ENCODE measurements at places on chromosomes 2 and 18. TPM values are rescaled to one million over a fixed set of nuclear protein-coding genes. Genes with fewer than 3 reads are reported as not detected.

C2orf15 gene
- total RNA-seq = not detected

GRCh38 chr2:7146151-7146550, 228.9 kb downstream of the RNF144A start:
- H3K36me3 ChIP-seq = no peaks in the 10 kb centered on the region
- no peak overlapping the region for H3K27ac ChIP-seq
- DNase-seq = no peak
- no peaks in the 10 kb centered on the region for H3K27me3 ChIP-seq
- H3K4me3 ChIP-seq = no peak overlapping the region
- H3K4me1 ChIP-seq = no peaks in the 10 kb centered on the region

DNA sequence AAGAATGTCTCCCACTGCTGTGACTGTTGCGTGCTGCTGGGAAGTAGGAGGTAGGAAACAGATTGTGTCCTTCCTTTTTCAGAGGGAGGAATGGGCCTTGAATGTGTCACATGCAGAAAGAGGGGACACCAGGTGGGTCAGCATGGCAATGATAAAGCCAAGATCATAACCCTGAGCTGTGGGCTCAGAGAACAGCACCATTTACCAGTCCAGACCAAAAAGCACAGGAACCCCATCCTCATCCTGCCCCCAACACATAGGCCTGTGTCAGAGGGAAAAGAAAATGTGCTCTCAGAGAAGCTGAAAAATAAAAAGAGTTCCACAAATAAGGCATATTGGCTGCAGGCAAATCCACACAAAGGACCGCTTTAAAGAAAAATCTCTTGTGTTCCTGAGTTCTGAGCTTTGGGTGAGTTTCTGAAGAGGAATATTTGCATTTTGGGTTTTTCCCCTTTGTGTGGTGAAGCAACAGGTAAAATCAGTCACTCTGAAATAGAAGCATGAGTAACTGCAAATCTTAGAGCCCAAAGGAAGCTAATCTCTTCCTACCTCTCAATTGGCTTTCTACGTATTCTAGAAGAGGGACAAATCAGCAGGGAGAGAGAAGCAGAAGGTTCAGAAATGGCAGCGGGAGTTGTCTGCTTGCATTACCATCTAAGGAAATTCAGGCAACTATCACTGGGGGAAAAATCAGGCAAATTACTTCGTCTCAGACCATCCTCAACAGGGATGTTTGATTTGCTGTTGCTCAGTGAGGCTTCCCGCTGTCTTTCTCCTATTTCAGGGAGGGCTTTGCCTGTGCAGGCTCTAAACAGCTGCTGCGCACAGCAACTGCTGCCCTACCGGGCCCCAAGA, 106.8 kb downstream of the BCL11A start:
- no peaks in the 10 kb centered on the region for H3K27me3 ChIP-seq
- H3K36me3 ChIP-seq = no peaks in the 10 kb centered on the region
- no peak overlapping the region for H3K4me3 ChIP-seq
- H3K27ac ChIP-seq = no peak overlapping the region
- no peaks in the 10 kb centered on the region for H3K4me1 ChIP-seq
- no peak for DNase-seq

DNA sequence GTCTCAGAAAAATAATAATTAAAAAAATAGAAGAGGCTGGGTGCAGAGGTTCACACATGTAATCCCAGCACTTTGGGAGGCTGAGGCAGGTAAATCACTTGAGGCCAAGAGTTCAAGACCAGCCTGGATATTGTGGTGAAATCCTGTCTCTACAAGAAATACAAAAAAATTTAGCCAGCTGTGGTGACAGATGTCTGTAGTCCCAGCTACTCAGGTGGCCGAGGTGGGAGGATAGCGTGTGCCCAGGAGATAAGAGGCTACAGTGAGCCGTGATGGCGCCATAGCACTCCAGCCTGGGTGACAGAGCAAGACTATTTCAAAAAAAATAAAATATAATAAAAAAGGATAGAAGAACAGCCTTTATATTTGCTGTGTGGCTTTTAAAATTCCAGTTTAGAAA, 35.9 kb downstream of the SMC6 start:
- no peaks in the 10 kb centered on the region for H3K4me1 ChIP-seq
- no peak overlapping the region for H3K27ac ChIP-seq
- peaks cover 22% of the 10 kb centered on the region for H3K36me3 ChIP-seq
- H3K4me3 ChIP-seq = no peak overlapping the region
- DNase-seq = no peak

LAPTM4A gene
- 238 TPM for total RNA-seq

DNA sequence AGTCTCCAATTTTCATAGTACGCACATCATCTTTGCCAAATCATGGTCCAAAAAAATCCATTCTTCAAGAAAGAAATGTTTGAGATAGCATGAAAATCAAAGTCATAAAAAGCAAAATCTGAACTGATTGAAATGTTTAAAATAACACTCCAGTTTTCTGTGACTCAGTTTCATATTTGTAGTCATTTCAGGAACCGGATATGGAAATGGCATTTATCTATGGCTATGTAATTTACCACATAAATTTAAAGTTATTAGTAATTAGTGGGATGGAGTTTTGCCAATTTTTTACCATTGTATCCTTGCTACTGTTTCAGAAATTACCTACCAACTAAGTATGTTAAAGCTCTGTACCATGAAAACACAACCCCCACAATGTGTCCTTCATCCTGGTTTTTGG, 456.6 kb upstream of the ACVR2A start:
- no peaks in the 10 kb centered on the region for H3K36me3 ChIP-seq
- no peak for DNase-seq
- H3K4me1 ChIP-seq = peaks cover 12% of the 10 kb centered on the region
- H3K27ac ChIP-seq = no peak overlapping the region

GRCh38 chr18:68764016-68764415, 33.9 kb upstream of the CCDC102B start:
- H3K27me3 ChIP-seq = no peaks in the 10 kb centered on the region
- H3K4me1 ChIP-seq = no peaks in the 10 kb centered on the region
- DNase-seq = no peak
- no peak overlapping the region for H3K27ac ChIP-seq
- no peaks in the 10 kb centered on the region for H3K36me3 ChIP-seq

DNA sequence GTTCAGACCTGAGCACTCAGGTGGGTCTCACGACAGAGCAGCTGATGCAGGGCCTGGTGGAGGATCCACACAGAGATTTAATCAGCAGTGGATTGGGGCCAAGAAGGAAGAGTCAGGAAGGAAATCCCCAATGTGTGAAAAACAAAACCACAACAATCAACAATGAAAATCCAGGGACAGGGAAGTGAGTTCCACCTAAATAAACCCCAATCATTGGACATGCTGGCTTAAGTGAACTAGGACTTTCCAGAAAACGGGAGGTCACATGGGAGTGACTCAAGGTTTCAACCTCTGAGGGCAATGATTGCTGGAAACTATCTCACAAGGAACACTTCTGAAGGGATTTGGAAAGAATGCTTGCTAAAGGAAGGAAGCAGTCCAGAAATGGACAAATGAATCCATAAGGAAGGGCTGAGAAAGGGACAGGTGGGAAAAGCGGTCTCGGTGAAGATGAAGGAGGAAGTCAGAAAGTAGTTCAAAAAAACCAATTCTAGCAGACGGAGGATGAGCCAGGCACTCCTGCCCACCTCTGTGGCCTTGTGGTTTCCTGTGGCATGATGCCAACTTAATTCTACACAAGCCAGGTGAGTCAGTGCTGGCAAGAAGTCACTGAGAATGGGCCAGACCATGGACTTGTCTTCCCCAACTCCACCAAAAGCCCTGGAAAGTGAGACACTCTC, 15.4 kb upstream of the XDH start:
- H3K27ac ChIP-seq = no peak overlapping the region
- no peaks in the 10 kb centered on the region for H3K27me3 ChIP-seq
- H3K36me3 ChIP-seq = no peaks in the 10 kb centered on the region
- DNase-seq = no peak
- H3K4me1 ChIP-seq = no peaks in the 10 kb centered on the region
- no peak overlapping the region for H3K4me3 ChIP-seq

DNA sequence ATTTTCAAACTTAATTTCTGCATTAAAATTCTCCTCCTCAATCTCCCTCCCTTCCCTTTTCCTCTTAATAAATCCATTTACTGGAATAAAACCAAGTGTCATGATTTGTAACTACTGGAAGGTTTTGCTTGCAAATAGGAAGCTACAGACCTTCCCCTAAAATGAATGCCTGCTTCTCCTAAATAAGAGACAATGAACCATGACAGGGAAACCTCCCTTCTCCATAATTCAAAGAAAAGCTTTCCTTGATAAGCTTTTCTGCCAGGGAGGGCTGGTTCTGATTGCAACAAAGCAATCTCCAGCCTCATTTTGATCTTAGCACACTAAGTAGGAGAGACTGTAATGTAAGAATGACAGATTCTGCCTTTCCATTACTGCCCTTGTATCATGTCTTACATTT, 111.0 kb upstream of the CDH20 start:
- no peak for DNase-seq
- no peaks in the 10 kb centered on the region for H3K27me3 ChIP-seq
- no peak overlapping the region for H3K4me3 ChIP-seq
- H3K27ac ChIP-seq = no peak overlapping the region
- no peaks in the 10 kb centered on the region for H3K4me1 ChIP-seq

- H3K4me3 ChIP-seq = no peak overlapping the region
- H3K36me3 ChIP-seq = no peaks in the 10 kb centered on the region
- no peak overlapping the region for H3K27ac ChIP-seq
Measured at GRCh38 chr2:191611614-191612013, 66.3 kb upstream of the NABP1 start.

DNA sequence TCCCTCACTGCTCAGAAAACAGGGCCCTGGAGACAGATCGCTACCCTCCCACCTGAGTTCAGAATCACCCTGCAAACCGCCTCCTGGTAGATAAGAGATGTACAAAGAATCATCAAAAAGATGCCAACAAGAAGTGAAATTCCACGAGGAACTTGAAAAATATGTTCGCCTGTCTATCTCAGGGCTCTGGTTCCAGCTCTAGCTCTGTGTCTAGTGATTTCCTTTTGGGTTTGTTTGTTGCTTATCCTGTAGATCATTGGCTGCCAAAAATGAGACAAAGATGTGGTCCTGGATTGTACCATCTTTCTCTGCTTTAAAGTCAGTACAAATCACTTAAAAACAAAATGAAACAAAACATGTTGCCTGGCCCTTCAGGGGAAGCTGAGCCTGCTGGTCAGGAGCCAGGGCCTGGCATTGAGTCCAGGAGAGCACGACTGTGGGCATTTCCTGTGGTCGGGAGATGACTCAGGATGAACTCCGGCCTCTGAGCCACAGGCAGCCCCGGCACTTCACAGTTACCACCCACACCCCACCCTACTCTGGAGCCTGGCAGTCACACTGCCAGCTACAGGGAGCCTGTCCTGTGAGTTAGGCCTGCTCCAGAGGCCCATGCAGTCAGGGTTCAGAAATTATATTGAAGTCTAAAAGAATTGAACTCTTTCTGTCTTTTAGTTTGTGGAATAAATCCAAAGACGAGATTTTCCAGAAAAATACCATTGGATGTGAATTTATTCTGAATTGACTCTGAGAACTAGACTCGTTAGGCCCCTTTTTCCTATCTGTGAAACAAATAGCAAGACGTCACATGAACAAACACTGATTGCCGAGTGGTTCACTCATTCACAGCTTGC, 8.0 kb upstream of the ITGB6 start:
- H3K4me1 ChIP-seq = peaks cover 29% of the 10 kb centered on the region
- peak; percentile 85 for DNase-seq
- H3K36me3 ChIP-seq = no peaks in the 10 kb centered on the region
- peak overlapping the region; percentile 79 for H3K27ac ChIP-seq
- H3K4me3 ChIP-seq = no peak overlapping the region

GRCh38 chr2:96259497-96259921, 6.3 kb downstream of the TMEM127 start:
- peak overlapping the region; percentile 79 for H3K27ac ChIP-seq
- peaks cover 20% of the 10 kb centered on the region for H3K36me3 ChIP-seq
- H3K4me1 ChIP-seq = peaks cover 69% of the 10 kb centered on the region
- no peak overlapping the region for H3K4me3 ChIP-seq

- no peak for DNase-seq
- H3K4me3 ChIP-seq = no peak overlapping the region
- no peak overlapping the region for H3K27ac ChIP-seq
- H3K36me3 ChIP-seq = no peaks in the 10 kb centered on the region
- H3K27me3 ChIP-seq = no peaks in the 10 kb centered on the region
Measured at GRCh38 chr18:26465431-26465830, 82.9 kb downstream of the KCTD1 start.

KIF5C gene
- total RNA-seq = 8.3 TPM

SLC19A3 gene
- total RNA-seq = 2.0 TPM

- no peak for DNase-seq
- H3K27ac ChIP-seq = peak overlapping the region; percentile 62
- H3K36me3 ChIP-seq = no peaks in the 10 kb centered on the region
- H3K4me3 ChIP-seq = no peak overlapping the region
Measured at GRCh38 chr2:230131366-230131765, 62.6 kb upstream of the SLC16A14 start.
